PC-9 (cell line): ENCODE measurements at places on chromosomes 7 and 10. TPM values are rescaled to one million over a fixed set of nuclear protein-coding genes. Genes with fewer than 3 reads are reported as not detected.
A peak's percentile ranks its signal among the peaks of the same experiment; 100 is the strongest.

MKX gene
- total RNA-seq, result not detected in 2 replicates

- no peaks in the 10 kb centered on the region for H3K27me3 ChIP-seq
- DNase-seq, result no peak
- no peak overlapping the region for H3K27ac ChIP-seq
- no peaks in the 10 kb centered on the region for H3K4me1 ChIP-seq
- H3K4me3 ChIP-seq, result peak overlapping the region; percentile 19; the same call in 1 of the 2 replicates
Observed at GRCh38 chr7:89839329-89839728, 314.9 kb upstream of the STEAP1 start.

HDAC9 gene
- 14.7 TPM in 2 replicates for total RNA-seq

EPO gene
- 0.30 and 0.44 TPM in 2 replicates for total RNA-seq

GRCh38 chr7:111554086-111554485 is 8.2 kb downstream of the IMMP2L start:
- H3K36me3 ChIP-seq, result peaks cover 14% of the 10 kb centered on the region
- no peak overlapping the region for H3K27ac ChIP-seq
- no peak for DNase-seq
- H3K27me3 ChIP-seq, result no peaks in the 10 kb centered on the region

C10orf105 gene
- total RNA-seq, result not detected in 2 replicates

DNA sequence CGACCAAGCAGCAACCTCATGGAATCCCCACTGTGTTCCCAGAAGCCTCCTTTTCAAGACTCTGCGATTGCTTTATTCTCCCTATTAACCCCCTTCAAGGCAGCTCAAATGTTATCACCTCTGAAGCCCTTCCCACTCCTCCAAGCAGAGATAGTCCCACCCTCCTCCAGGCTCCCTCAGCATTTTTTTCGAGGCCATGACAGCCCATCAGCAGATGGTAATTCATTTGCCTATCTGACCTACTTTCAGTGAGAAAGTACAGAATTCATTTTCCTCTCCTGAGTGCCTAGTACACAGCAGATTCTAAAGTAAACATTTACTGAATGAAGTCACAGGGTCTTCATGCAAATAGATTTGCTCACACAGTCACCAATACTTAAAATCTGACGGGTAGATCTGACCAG is 47.8 kb downstream of the HERPUD2 start:
- DNase-seq, result no peak
- H3K4me3 ChIP-seq, result no peak overlapping the region
- H3K36me3 ChIP-seq, result peaks cover 2% of the 10 kb centered on the region; the same call in 1 of the 2 replicates

DNA sequence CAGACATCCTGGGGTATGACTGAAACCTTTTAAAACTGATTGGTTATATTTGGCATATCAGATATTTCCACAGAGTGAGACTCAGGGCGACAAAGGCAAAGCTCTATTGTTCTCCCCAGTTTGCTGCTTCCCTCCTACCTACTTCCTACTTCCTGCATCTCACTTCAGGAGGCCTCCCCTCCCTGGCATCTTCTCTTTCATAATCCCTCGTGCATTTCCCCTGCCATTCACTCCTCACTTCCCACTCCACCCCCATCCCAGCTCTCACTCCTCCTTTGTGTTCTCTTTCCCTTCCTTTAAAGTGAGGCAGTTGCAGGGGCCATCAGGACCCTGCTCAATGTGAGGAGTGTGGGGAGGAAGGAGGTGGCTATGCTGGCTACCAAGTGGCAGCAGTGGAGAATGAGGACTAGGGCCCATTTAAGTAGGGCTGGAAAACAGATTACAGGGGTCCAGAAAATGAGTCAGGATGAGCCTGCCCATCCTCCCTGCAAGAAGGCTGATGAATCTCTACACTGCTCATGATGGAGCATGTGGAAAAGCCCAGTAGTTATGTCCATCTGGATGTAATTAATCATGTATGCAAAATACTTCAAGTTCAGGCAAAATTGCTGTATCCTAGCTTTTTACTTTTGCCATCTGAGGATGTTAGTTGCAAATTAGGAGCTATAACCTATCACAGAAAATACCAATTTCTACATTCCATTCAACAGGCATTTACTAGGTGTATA is 311.8 kb upstream of the IMMP2L start:
- no peaks in the 10 kb centered on the region for H3K27me3 ChIP-seq
- H3K4me1 ChIP-seq, result no peaks in the 10 kb centered on the region
- DNase-seq, result no peak
- no peaks in the 10 kb centered on the region for H3K36me3 ChIP-seq

DNA sequence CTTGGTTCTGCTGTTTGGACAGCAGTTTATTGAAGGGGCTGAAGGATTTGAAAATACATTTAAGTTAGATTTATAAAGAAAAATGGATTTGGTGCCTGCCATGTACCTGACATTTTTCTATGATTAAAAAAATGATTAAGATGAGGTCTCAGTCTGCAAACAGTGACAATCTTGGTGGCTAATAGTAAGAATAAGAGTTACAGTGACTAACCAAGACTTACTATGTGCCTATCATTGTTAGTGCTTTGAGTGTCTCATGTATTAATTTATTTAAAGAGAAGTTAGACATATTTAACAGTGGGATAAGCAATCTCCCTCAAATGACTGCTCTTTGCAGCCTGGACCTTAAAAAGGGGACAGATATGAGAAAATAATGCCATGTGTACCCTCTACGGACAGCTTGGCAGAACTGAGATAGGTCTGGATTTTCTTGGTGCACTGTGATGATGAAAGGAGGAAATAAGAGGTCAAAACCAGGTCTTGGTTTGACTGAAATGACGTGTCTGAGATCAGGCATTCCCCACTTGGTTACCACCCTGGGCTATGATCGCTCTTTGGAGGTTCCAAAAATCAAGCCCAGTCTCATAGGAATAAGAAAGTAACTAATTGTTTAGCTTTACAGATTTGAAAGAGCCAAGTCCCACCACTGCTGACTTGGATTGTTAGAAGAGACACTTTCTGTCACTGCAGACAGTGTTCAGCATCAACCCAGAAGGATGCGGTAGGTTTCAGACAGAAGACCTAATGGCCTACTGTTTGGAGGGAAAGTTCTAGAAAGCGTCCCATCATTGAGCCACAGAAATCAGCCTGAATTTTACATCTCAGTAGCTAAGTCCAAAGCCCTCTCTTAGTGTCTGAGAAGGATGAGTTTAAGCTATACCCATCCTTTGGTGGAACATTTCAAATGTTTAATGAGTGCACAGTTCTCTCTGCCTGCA is 2.1 kb downstream of the CASP7 start:
- H3K36me3 ChIP-seq, result no peaks in the 10 kb centered on the region
- no peak overlapping the region for H3K4me3 ChIP-seq
- no peak for DNase-seq
- no peak overlapping the region for H3K27ac ChIP-seq
- H3K4me1 ChIP-seq, result peaks cover 9% of the 10 kb centered on the region; the same call in 1 of the 2 replicates

DNA sequence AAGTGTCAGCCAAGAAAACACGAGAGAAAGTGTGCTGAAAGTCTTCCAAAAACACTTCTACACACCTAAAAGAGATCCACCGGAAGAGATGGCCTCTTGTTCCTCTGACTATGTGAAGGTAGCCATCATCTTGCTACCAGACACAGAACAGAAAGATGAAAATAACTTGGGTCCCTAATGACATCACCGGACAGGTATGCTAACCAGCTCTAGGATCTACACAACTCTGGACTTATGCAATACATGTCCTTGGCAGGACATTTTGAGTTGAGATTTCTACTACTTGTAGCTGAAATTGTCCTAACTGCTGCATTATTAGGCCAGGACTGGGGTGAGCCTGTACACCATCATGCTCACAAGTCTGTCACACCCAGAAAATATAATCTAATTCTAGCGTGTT is 358.7 kb downstream of the ELMO1 start:
- H3K4me1 ChIP-seq, result no peaks in the 10 kb centered on the region
- H3K36me3 ChIP-seq, result no peaks in the 10 kb centered on the region
- H3K27ac ChIP-seq, result no peak overlapping the region
- no peak for DNase-seq
- H3K27me3 ChIP-seq, result 0 out of 2 replicates have a peak, but pooled peaks cover 5% of the 10 kb centered on the region
- no peak overlapping the region for H3K4me3 ChIP-seq

FAM24B gene
- total RNA-seq, result 10.8 and 14.8 TPM in 2 replicates

DNA sequence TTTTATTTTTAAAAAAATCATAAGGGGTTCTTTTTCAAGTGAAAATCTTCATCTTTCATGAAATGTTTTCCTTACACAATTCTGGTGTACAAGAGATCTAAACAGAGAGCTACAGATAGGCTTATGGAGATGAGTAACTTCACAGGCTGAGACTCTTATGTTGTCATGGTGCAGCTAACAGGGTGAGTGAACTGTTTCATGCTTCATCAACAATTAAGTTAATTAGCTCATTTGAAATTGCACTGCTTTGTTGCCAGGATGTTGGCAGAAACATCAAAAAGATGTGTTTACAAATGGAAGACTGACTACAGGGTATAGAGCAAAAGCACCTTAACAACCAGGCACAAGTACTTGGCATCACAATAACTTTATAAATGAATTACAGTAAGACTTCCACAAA is 230.8 kb downstream of the FOXP2 start:
- H3K27ac ChIP-seq, result no peak overlapping the region
- H3K27me3 ChIP-seq, result no peaks in the 10 kb centered on the region
- no peak overlapping the region for H3K4me3 ChIP-seq
- no peak for DNase-seq
- no peaks in the 10 kb centered on the region for H3K4me1 ChIP-seq

CYP3A4 gene
- not detected in 2 replicates for total RNA-seq

SPAM1 gene
- not detected in 2 replicates for total RNA-seq

DNA sequence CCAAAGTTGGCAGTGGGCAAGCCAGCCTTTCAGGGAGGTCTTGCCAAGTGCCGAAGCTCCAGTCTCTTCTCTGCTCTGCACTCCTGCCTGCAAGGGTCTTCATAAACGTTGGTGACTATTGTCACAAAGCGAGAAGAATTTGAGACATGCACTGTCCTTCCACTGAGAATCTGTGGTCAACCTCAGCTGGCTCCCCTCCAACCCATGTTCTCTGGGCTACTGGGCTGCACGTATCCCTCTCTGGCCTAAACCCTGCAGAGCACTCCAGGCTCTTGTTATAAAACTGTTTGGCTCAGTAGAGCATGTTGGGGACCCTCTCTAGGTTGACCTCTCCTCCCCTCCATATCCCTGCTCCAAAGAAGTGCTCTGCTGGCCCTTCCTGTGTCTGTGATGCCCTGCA is 260.4 kb upstream of the NFE2L3 start:
- H3K27me3 ChIP-seq, result no peaks in the 10 kb centered on the region
- no peak overlapping the region for H3K27ac ChIP-seq
- no peaks in the 10 kb centered on the region for H3K4me1 ChIP-seq
- DNase-seq, result no peak

TAS2R4 gene
- total RNA-seq, result 0.65 and 1.4 TPM in 2 replicates

DNA sequence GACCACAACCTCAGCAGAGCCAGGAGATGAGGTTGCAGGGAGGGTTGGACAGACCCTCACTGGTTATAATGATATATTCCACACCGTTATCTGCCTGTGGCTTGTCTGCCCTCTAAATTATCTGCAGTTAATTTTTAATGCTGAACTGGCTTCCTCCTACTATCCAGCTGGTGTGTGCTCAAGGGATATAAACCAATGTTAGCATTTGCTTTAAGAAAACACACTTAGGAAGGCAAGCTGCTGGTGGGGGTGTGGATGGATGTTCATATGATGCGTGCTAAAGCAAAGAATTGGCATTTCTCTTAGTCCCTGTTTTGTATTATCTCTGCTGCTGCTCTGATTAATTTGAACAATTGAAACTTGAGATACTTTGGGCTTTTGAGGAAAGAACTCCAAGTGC is 132.2 kb upstream of the NPVF start:
- H3K36me3 ChIP-seq, result no peaks in the 10 kb centered on the region
- peaks cover 46% of the 10 kb centered on the region for H3K27me3 ChIP-seq
- H3K4me1 ChIP-seq, result no peaks in the 10 kb centered on the region
- no peak overlapping the region for H3K4me3 ChIP-seq
